Effector memory CD4-positive, alpha-beta T cell (primary cell): ENCODE measurements at places on chromosomes 4 and X.

DNA sequence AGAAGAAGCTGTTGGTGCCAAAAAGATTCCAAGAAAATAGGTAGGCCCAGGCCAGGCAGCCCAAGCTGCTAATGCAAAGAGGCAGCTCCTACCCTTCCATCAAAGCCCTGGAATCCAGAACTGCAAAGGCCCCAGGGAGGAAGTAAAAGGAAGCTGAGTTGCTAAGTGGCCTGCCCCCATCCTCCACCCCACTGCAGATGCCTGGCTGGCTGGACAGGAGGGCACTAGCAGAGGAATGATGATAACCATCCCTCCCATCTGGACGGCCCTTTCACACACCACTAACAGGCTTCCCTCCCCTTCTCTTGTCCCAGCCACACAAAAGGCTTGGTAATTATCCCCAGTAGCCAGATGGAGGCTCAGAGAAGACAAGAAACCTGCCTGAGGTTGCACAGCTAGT lies 32.4 kb upstream of the PJA1 start:
- DNase-seq = no peak

GRCh38 chr4:16227462-16227868 lies 1.2 kb upstream of the TAPT1 start:
- no peak for DNase-seq

GRCh38 chr4:31169846-31170245 lies 449.7 kb downstream of the PCDH7 start:
- no peak for DNase-seq

DNA sequence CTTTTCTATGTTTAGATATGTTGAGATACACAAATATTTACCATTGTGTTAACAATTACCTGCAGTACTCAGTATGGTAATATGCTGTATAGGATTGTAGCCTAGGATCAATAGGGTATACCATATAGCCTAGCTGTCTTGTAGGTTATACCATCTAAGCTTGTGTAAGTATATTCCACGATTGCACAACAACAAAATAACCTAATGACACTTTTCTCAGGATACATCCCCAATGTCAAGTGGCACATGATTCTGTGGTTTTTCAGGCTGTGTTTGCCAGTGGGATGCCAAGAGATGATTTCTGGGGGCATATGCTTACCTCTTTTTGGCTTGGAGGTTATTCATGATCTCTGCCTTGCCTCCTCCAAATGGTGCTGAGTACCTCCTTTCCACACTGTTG lies 247.2 kb upstream of the CENPE start:
- no peak for DNase-seq

DNA sequence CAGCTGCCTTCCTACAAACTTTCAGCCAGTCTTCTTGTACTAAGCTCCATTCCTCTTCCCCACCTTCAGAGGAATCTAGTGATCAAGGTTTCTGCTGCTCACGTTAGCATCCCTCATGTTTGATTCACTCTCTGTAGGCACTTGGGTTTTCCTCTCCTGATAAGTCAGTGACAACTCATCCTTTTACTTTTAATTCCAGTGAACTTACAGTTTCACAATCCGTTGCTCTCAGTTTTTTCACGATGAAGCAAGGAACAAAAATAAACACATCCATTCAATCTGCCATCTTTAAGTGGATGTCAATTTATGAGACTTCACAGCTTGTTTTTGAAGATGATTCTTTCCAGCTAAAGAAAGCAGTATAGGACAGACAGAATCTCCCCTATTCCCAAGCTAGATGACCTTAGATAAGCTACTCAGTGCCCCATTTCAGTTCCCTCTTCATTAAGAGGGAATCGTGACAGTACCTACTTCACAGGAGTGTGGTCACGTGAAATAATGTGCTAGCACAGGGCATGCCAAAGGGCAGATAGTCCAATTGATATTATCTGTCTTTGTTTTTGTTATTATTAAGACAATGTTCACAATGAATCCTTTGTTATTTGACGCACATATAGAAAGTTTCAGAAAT lies 234.3 kb downstream of the PALLD start:
- DNase-seq = no peak

DNA sequence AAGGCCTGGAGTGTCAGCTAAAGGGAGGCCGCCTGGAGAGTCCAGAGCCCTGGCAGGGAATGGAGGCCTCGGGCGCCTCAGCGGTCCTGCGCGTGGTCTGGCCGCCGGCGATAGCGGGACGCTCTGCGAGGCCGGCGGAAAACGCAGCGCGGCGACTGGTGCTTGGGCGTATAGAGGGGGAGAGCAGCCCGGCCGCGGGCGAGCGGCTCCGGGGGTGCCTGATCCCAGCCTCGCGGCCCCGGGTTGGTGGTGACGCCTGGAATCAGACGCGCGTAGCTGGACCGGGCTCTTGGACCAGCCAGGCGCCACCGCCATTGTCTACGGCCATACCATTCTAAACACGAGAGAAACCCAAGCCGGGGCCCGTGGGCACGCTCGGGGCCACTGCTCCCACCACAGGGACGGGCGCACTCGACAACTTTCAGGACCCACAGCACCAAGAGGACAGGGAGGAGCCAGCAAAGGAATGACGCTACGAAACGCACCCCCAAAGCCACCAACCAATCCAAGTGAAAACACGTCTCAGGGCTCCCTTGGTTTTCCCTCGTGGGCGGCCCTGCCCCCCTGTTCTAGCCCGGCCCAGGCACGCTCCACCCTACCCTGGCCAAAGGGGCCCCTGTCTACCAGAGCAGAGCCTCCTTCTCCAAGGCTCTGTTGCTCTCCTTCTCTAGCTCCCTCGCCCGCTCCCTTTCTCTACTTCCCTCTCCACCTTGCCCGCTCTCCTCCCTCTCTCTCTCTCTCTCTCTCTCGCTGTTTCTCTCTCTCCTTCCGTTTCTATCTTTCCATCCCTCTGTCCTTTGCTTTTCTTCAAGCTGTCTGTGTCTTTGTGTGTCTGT lies 7.8 kb downstream of the FRG2 start:
- DNase-seq = no peak

- DNase-seq = no peak
Observed at GRCh38 chr4:62627671-62628070, 1427.5 kb downstream of the ADGRL3 start.

- no peak for DNase-seq
Observed at GRCh38 chrX:108447303-108447702, 7.7 kb downstream of the COL4A5 start.
